ENCODE measurements at places on chromosomes 1 and 21. TPM values are rescaled to one million over a fixed set of nuclear protein-coding genes. Genes with fewer than 3 reads are reported as not detected.

DNA sequence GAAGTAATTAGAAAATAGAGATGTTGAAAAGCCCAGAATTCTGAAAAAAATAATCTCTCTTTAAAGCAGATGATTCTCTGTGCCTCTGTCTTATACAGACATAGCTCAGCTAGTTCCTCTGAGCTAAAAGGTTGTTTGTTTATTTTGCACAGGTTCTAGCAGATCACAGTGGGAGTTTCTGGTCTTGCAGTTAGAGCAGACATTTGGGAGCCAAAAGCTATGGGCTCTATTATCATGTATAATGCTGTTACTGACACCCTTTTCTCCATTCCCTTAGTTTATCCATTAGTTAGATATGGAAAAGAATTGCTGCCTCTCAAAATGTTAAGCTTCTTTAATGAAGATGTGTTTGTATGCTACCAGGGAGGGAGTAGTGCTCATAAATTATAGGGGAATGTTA lies 20.5 kb upstream of the CD55 start:
- H3K27ac ChIP-seq = no peak overlapping the region
- H3K36me3 ChIP-seq = no peaks in the 10 kb centered on the region
- no peaks in the 10 kb centered on the region for H3K27me3 ChIP-seq
- no peak overlapping the region for H3K4me3 ChIP-seq
- DNase-seq = no peak

- H3K4me1 ChIP-seq = no peaks in the 10 kb centered on the region
- H3K27ac ChIP-seq = no peak overlapping the region
Observed at GRCh38 chr1:241839369-241839979, 8.5 kb upstream of the EXO1 start.

GRCh38 chr1:226001963-226002666 lies 3.0 kb upstream of the SDE2 start:
- H3K4me3 ChIP-seq = no peak overlapping the region
- H3K27ac ChIP-seq = peak overlapping the region; percentile 96
- peak; percentile 32 for DNase-seq
- H3K36me3 ChIP-seq = peaks cover 3% of the 10 kb centered on the region
- no peaks in the 10 kb centered on the region for H3K27me3 ChIP-seq

DNA sequence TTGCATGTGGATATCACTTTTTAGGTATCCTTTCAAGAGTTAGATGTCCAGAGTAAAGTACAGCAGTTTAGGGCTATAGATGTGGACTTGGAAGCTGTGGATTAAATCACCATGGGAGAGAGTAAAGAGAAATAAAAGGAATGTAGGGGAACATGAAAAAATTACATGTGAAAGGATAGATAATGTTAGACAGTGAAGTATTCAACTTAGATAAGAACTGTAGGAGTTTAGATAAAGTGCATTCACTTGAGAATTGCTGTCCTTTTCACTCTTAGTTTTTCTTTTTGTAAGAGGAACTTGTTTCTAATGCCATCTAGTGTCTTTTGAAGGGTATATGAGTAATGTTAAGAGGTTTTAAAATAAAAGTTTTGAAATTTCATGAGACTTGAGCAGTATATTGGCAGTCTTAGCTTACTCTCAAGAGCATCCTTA lies 40.1 kb downstream of the MAST2 start:
- peaks cover 6% of the 10 kb centered on the region for H3K4me1 ChIP-seq
- no peaks in the 10 kb centered on the region for H3K36me3 ChIP-seq
- no peak for DNase-seq
- H3K27ac ChIP-seq = no peak overlapping the region
- H3K4me3 ChIP-seq = no peak overlapping the region

DNA sequence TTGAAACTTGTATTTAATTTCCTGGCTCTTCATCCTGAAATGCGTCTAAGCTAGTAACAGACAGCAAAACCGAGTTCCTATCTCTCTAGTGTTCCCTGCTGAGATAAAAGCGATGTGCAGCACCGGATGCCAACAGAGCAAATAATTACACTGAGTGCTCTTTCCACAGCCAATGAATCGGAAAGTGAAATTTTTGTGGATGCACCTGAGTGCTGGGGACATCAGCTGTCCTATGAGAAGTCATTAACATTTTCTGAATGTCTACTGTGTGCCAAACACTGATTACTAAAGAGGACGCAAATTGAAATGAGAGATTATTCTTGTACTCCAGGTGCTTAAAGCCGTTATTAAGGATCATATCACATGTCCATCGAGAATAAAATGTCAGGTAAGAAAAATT lies 278.0 kb downstream of the RGS7 start:
- H3K27me3 ChIP-seq = no peaks in the 10 kb centered on the region
- H3K36me3 ChIP-seq = no peaks in the 10 kb centered on the region
- no peaks in the 10 kb centered on the region for H3K4me1 ChIP-seq
- H3K4me3 ChIP-seq = no peak overlapping the region
- no peak overlapping the region for H3K27ac ChIP-seq
- no peak for DNase-seq

DNA sequence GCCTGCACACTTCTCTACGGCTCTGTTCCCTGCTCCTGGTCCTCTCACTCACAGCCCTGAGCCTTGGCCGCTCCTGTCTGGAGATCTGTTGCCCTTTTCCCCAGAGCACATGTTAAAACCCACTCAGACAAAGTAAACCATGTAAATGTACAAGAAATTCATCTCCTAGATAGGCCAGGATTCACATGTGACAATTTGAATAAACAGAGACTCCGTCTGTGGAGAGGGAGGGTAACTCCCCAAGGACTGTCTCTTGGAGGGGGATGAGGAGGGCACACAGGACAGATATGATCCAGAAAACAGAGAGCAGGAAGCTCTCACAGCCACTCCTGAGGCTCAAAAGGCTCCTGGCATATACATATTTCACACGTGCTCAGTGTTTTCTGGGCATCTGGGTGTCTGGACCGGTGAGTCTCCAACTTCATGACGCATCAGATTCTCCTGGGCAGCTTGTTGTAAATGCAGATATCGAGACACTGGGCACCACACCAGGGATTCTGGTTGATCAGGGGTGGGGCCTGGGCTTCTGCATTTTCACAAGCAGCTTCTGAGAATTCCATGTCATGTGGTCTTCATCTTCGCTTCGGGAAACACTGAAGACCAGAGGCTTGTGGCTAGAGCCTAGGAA lies 6.4 kb upstream of the KAZN start:
- no peaks in the 10 kb centered on the region for H3K4me1 ChIP-seq
- no peaks in the 10 kb centered on the region for H3K36me3 ChIP-seq
- no peaks in the 10 kb centered on the region for H3K27me3 ChIP-seq
- no peak overlapping the region for H3K27ac ChIP-seq
- no peak for DNase-seq
- no peak overlapping the region for H3K4me3 ChIP-seq

GRCh38 chr1:116252785-116253184 lies 120.3 kb upstream of the ATP1A1 start:
- no peaks in the 10 kb centered on the region for H3K36me3 ChIP-seq
- H3K27me3 ChIP-seq = no peaks in the 10 kb centered on the region
- no peak overlapping the region for H3K27ac ChIP-seq
- no peak for DNase-seq
- H3K4me3 ChIP-seq = no peak overlapping the region

DNA sequence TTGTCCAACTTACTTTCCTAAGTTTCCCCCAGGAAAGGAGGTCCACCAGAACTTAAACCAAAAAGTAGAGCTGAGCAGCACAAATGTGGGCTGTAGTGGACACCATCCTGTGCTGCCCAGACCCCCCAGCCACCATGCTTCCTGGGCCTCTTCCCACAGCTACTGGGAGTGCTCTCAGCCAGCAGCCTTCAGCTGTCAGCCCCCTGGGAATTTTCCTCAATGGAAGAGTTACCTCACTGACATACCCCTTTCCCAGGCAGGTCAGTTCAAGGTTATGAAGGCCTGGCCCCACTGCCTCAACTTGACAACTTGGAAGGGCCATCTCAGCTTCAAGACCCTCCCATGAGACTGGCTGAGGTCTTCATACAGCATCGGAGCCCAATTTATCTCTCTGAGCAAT lies 47.7 kb downstream of the CDCP2 start:
- no peaks in the 10 kb centered on the region for H3K4me1 ChIP-seq
- DNase-seq = no peak
- no peak overlapping the region for H3K4me3 ChIP-seq
- H3K27ac ChIP-seq = no peak overlapping the region
- no peaks in the 10 kb centered on the region for H3K27me3 ChIP-seq

DNA sequence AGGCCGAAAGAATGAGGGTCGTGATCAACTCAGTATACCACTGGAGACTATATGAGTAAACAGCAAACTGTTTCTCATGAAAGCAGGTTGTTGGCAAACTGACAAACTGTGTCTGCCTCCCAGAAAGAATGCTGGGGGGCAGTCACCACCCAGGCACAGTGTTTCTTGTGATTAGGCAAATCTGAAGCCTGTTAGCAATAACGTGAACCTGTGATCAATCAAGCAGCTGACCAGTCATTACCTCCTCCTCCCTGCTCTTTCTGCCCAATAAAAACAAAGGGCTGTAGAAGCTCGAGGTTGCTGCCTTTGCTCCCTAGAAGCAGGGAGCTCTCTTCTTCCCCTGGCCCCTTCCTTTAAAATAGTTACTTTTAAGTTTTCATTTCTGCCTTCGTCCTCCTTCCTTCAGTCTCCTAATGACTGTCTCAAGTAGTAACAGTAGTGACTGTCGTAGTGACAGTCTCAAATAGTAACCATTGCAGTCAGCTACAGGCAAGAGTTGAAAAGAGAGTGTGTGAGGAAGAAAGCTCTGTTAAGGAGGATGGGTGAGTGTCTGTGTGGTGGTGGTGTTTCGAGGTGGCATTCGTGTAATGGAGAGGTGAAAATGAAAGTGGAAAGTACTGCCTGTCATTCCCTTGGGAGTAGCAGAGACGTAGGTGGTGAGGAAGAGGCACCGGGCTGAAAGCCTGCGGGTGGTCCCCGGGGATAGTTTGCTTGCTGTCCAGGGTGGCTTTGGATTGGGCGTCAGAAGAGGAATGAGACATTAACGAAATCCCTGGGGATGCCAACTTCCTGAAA lies 14.5 kb downstream of the HHAT start:
- H3K27me3 ChIP-seq = no peaks in the 10 kb centered on the region
- H3K4me3 ChIP-seq = peak overlapping the region; percentile 3
- no peak for DNase-seq

- no peak for DNase-seq
- H3K36me3 ChIP-seq = no peaks in the 10 kb centered on the region
- no peak overlapping the region for H3K27ac ChIP-seq
- H3K4me1 ChIP-seq = peaks cover 2% of the 10 kb centered on the region
Observed at GRCh38 chr1:81186261-81186660, 614.5 kb upstream of the ADGRL2 start.

DNA sequence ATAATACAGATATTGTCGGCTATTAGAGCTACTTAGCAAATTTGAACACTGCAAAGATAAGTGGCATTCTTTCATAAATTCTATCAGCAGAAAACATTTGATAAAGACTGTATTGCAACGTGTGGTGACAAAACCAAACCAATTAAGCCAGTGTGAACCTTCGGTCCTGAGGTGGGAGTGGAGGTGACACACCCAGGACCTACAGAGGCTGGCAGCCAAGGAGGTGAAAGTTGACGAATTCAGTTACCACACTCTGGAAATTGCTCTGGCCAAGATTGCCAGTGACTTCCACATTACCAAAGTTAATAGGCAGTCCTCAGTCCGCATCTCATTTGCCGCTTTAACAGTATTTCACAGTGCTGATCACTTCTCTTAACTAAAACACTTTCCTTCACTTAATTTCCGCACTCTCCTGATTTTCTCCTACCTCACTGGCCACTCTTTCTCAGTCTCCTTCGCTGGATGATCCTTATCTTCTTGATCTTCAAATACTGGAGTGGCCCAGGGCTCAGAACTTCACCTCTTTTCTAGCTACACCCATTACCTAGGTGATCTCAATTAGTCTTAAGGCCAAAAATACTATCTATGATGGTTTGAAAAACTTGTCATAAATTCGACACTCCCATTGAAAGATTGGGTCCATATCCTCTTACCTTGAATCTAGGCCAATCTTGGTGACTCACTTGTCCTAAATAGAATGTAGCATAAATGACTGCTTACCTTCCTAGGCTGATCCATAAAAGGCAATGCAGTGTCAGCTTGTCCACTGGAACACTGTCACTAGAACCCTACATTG lies 5.1 kb upstream of the CDC42BPA start:
- H3K4me1 ChIP-seq = peaks cover 9% of the 10 kb centered on the region
- no peak overlapping the region for H3K4me3 ChIP-seq
- no peak overlapping the region for H3K27ac ChIP-seq
- no peaks in the 10 kb centered on the region for H3K36me3 ChIP-seq
- DNase-seq = no peak
- no peaks in the 10 kb centered on the region for H3K27me3 ChIP-seq

GRCh38 chr1:67465375-67465774 lies 35.2 kb upstream of the SERBP1 start:
- DNase-seq = no peak
- peaks cover 26% of the 10 kb centered on the region for H3K4me1 ChIP-seq
- no peak overlapping the region for H3K27ac ChIP-seq
- no peaks in the 10 kb centered on the region for H3K36me3 ChIP-seq
- H3K27me3 ChIP-seq = no peaks in the 10 kb centered on the region

DNA sequence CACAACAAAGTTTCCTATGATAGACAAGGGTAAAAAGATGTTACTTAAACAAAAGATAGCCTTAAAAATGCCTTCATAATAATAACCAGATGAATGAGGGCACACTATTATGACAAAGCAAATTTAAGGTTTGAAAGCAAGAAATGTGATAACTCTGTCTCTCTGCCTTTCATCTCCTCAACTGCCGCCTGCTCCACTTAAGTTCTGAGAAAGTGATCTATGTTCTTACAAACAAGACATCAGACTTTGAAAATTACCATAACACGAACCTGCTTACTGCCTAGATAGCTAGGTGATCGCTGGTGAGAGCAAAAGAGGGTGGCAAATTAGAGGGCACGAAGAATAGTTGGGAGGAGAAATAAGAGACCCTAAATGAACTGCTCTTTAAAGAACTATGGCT lies 13.2 kb downstream of the C21orf91 start:
- no peak overlapping the region for H3K27ac ChIP-seq
- no peak overlapping the region for H3K4me3 ChIP-seq
- no peak for DNase-seq

- H3K27ac ChIP-seq = no peak overlapping the region
- H3K36me3 ChIP-seq = no peaks in the 10 kb centered on the region
- H3K4me1 ChIP-seq = peaks cover 8% of the 10 kb centered on the region
- H3K27me3 ChIP-seq = no peaks in the 10 kb centered on the region
- DNase-seq = no peak
- no peak overlapping the region for H3K4me3 ChIP-seq
Observed at GRCh38 chr1:51736702-51737101, 119.8 kb downstream of the OSBPL9 start.

DNA sequence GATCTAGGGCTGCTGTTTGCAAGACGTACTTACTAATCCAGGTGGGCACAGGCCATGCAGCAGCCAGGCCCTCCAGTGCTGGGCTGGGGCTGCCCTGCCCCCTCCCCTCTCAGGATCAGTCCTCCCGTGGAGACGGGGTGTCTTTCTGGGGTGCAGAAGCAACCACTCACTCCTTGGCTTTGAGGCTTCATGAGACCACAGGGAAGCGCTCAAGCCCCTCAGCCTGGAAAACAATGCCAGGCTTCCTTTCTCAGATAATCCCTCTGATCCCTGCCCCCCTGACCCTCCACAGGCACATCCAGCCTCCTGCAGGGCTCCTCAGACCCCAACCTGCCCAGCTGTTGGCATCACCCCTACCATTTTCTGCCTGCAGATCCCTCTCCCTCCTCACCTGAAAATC lies 13.9 kb upstream of the C2CD2 start:
- H3K4me3 ChIP-seq = no peak overlapping the region
- H3K36me3 ChIP-seq = no peaks in the 10 kb centered on the region
- peaks cover 56% of the 10 kb centered on the region for H3K4me1 ChIP-seq
- no peak for DNase-seq

Gene KRTAP7-1
- total RNA-seq = not detected

Gene PPIH
- total RNA-seq = 40.1 TPM

Gene CCDC27
- not detected for total RNA-seq

Gene KCNA10
- total RNA-seq = not detected

Gene TLCD4
- total RNA-seq = 2.5 TPM

Gene HSD3B1
- total RNA-seq = not detected

Gene AK5
- not detected for total RNA-seq

Gene TFF2
- total RNA-seq = 1.7 TPM

Measured in esophagus squamous epithelium (tissue), 5 donors.